ENCODE measurements at places on chromosomes 4 and X. TPM values are rescaled to one million over a fixed set of nuclear protein-coding genes. Genes with fewer than 3 reads are reported as not detected.

DNA sequence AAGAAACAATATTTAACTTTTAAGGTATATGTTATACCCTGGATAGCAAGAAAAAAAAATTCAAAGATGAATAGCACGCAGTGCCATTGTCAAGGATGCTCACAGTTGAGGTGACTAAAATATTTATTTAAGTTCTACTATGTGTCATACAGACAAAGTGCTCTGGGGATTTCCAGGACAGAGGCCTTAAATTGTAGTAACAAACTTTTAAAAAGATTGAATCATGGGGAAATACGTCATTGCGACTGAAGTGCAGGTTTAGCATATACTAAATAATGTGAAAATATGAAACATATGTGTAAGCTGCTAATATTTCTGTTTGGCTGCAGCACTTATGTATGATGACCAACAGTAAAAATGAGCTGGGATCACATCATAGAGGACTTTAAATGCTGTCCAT lies 748.0 kb upstream of the PCDH7 start:
- DNase-seq, result no peak

DNA sequence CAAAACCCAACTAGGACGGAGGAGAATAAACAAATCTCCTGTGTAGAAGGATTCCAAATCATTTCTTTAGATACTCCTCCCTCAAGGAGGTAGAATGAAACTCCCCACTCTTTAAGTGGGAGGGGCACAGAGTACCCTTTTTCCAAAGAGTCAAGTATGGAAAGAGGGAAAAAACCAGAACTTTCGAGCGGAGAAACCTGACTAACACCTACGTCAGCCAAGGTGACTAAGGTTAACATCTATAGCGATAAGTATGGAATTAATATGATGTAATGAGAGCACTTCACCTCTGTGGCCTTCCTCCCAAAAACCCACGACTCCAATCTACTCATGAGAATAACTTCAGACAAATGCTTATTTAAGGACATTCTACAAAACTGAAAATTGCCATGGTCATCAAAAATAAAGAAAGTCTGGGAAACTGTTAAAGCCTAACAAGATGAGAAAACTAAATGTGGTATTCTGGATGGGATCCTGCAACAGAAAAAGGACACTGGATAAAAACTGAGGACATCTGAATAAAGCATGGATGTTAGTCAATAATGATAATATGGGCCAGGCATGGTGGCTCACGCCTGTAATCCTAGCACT lies 157.0 kb upstream of the MAP3K15 start:
- DNase-seq, result no peak

DNA sequence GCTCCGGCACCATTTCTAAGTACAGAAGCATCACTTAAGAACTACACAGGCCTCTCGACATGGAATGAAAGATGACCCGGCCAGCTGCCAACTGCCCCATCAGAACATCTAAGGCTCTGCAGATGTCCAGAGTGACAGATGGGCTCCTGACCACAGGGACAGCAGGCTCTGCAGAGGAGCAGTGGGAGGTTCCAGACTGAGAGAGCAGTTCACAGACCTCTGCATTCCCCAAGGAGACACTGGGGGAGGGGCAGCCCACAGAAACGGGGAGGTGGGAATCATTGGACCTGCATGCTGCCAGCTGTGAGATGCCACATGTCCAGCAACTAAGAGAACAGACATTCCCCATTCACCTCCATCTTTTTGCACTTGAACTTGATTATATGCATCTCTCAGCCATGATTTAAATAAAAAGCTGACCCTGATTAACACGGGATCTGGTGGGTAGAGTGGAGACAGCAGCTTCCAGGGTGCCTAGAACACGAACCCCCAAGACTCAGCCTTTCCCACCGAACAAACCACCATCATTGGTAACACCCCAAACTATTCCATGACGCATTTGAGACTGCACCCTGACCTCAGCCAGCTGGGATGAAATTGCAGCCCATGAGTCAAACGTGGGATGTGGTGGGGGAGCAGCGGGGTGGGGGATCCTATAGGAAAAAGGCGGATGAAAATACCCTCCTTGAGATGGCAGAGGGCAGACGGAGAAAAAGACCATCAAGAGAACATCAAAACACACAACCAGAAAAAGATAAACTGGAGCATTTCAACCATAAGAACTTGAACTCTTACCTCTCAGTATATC lies 47.2 kb downstream of the AFAP1 start:
- DNase-seq, result no peak

DNA sequence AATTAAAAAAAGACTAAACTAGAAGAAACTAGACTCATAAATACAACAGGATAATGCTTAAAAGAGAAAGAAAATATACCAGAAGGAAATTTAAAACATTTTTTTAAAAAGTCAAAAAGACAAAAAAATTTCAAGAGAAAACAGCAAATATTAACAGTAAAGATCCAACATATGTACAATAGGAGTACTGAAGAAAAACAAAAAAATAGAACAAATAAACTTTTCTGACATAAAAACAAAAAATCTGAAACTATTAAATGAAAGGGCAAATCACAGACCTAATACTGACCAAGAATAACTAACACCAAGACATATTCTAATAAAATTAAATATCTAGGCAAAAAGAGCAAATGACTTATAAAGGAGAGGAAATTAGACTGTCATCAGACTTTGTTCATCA lies 11.5 kb downstream of the DNAJB14 start:
- no peak for DNase-seq

- DNase-seq, result no peak
These were observed 84.5 kb downstream of the WFS1 start for GRCh38 chr4:6354119-6354518.

GRCh38 chr4:132540797-132541196 lies 608.3 kb upstream of the PCDH10 start:
- DNase-seq, result no peak

Gene ARHGAP36
- total RNA-seq, result not detected

Gene MRPL1
- total RNA-seq, result 16.7 TPM

Gene GPR119
- total RNA-seq, result not detected
